ENCODE measurements at places on chromosomes 1 and 21.
A peak's percentile ranks its signal among the peaks of the same experiment; 100 is the strongest.

DNA sequence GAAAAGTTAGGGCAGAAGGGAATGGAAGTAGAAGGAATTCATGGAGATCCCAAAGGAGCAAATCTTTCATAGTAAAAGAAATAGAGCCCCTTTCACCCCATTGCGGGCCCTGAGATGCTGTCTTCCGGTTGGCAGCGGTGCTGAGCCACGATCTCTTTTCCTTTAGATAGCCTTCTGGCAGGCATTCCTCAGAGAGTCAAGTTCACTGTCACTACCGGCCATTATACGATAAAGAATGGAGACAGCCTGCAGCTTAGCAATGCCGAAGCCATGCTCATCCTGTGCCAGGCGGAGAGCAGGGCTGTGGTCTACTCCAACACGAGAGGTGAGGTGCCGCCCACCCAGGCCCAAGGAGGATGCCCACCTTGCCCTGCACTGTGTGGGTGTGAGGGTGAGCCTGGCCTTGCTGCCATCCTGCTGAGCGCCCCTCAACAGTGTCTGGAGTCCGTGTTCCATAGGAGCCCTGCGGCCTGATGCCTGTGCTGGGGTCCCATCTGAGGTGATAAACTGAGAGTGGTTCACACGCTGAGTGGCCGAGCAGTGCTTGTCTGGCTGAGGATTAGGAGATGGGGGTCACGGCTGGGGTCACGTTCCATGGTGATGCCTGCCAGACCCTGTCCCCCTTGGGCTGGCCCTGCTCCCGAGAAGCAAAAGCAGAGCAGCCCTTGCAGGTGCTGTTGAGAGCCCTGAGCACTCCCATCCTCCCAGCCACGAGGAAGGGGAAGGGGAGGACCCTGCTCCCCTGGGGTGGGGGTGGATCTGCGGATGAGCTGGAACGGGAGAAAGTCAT lies 20.4 kb upstream of the PWP2 start:
- DNase-seq = no peak

GRCh38 chr1:1004420-1004779 lies 4.5 kb upstream of the HES4 start:
- DNase-seq = no peak

DNA sequence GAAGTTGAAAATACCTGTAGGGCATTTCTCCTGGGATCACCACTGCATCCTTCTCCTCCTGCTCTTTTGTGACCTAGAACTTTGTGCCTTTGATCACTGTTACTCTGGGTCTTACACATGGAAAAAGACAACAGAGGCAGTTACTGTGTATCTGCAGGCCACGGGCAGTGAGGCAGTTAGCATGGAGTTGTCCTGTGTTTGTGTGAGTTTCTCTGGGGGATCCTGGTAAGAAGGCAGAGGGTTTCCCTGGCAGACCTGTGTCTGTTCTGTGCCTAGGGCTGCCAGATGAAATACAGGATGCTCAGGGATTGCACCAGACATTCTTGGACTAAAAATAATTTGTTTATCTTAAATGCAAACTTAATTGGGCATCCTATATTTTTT lies 44.4 kb upstream of the SCCPDH start:
- DNase-seq = no peak

DNA sequence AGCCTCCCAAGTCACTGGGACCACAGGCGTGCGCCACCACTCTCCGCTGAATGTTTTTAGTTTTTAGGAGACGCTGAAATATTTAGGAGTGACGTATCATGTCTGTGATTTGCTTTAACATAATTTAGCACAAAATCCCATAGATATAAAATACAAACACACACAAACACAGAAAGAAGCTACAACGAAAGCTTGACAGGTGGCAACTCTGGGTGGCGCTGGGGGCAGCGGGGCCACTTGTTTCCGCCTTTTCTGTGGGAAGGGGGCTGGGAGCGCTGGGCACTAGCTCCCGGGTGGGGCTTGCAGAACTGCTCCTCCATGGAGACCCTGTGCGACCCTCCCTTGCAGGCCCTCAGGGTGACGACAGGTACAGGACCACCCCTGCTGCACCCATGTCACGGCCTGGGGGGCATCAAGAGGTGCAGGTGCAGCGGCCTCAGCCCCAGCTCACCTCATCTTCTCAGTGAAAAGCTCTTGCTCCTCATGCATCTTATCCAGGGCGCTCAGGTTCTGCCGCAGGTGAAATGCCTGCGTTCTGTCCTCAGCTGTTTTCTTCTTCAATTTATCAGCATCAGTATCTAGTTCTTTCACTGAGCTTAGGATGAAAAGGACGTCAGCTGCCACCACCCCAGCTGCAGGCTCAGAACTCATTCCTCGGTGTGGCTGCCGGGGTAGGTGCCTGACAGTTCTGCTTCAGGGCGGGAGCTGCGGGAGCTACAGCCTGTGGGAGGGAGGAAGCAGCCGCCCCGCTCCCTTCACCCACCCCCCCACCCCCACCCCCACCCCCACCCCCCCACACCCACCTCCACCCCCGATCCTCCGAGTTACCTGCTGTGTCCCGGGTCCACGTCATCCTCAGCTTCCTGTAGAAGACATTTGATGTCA lies 15.3 kb downstream of the CFAP74 start:
- no peak for DNase-seq

GRCh38 chr1:214107322-214108096 lies 119.7 kb downstream of the PROX1 start:
- DNase-seq = no peak

DNA sequence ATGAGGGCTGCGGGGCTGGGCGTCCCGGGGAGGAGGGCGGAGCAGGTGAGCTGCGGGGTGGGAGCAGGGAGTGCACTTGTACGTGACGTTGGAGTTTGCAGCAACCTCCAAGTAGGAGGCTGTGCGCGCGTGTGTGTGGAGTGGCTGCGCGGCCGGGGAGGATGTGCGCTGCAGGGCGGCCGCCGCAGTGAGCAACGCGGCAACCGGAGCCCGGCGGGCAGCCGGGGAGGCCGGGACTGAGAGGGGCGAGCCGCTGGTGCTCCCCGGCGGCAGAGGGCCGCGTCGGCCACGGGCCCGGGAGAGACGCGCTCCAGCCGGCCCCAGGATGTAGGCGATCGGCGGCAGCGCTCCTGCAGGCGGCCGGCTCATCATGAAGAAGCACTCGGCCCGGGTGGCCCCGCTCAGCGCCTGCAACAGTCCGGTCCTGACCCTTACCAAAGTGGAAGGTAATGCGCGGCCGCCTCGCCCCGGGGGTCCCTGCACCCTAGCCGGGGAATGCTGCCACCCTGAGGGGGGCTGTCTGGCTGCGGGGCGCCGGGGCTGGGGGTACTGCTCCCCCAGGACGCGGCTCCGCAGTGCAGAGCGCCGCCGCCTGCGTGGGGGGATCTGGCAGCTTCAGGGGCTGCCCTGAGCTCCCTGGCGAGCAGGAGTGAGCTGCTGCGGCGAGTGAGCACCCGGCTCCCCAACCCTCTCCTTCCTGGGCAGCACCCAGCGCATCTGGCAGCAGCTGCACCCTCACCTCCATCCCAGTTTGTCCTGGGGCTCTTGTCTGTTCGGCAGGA lies 158.9 kb upstream of the COA6 start:
- peak; percentile 31 for DNase-seq

- DNase-seq = no peak
Observed at GRCh38 chr1:56494306-56494705, 85.1 kb downstream of the PLPP3 start.

GRCh38 chr1:187854457-187854856 lies 1025.7 kb downstream of the PLA2G4A start:
- no peak for DNase-seq
